ENCODE measurements at places on chromosomes 5 and 9.

DNA sequence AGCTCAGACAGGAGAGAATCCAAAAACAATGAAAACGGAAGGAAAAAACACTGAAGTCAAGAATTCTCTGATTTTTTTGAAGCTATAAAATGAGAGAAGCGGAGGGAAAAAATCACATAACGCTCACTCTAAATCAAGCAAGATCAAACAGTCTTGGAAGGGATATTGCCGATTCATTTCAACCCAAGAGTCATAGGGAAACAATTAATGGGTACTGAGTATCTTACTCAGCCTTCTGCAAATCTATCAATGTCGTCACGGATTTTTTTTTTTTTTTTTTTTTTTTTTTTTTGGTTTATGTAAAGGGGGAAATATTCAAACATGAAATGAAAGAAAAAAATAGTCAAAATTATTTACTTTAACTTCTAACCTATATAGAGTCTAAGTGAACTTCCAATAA, 9.5 kb downstream of the MEF2C start:
- DNase-seq: no peak

DNA sequence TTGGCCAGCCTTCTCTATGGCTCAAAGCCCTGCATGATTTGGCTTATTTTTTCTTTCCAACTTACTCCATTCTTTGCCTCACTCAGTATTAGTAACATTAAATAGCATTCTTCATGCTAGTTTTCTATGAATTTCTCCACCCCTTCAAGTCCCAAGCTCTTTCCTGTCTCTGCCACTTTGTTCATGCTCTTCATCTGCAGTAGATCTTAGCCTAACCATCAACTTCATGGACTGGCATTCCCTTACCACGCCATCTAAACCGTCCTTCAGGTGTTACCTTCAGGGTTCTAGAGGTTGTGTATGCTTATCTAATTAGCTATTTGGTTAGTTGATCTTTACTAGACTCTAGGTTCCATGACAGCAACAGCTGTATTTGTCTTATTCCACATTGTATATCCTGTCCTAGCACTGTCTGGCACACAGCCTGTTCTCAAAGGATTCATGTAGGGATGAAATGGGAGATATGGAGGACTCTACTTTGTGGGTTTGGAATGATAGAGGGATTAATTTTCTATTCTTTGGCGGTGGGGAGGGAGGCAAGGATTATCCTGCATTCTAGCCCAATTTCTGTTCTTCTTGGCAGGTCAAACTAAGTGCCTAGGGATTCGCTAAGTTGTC, 26.4 kb downstream of the TMEM167A start:
- DNase-seq: no peak

DNA sequence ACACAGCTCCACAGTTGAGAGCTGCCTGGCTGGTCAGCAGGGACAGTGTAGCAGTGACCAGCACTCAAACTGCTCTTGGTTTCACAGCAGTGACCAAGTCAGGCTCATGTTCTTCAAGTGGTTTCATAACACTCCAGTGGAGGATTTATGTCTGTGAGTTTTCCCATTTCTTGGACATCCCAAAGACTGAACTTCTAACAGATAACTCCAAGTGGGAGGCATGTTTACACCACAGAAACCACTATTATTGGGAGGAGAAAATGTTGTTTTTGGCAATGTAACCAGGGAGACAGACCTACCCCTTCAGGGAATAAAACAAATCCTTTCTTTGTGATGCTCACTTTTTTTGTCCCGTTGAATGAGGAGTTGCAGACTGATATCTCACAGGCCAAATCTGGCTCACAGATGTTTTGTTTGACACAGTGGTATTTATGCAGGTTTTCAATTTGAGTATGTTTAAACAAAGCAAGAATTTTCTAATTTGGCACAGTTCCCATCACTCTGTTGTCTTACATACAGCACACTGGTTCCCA, 141.5 kb downstream of the RMI1 start:
- peak; percentile 53 for DNase-seq

DNA sequence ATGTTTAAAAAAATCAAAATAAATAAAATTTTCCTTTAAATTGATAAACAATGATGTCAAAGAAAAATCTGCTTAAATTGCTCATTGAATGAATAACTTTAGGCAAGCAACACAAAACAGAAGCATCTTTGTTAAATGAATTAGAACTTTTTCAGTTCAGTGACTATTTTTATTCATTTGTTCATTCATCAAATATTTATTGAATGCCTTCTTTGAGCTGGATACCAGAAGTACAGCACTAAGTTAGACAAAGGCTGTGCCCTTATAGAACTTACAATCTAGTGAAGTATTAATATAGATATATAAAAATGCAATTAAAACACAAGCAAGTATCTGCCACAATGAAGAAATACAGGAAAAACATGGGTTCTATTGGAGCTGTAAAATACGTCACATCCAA, 10.8 kb downstream of the FNIP1 start:
- no peak for DNase-seq

DNA sequence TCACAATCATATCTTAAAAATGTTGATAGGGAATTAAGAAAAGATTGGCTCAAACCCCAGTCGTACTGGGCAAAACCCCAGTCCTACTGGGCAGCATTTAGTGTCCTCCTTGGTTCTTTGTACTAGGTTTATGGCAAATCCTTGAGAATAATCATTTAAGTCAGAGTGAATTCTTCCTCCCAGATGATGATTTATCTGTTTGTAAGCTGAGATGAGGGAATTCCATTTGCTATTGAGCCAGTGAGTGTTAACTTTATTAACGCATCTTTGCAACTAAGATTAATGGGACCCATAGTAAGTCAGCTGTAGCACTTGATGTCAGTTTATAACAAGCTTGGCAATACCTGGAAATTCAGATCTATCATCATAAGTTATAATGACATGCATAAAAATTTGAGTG, 821.8 kb upstream of the DMAC1 start:
- no peak for DNase-seq

GRCh38 chr9:37949576-37949975, 45.6 kb upstream of the SLC25A51 start:
- DNase-seq: no peak

DNA sequence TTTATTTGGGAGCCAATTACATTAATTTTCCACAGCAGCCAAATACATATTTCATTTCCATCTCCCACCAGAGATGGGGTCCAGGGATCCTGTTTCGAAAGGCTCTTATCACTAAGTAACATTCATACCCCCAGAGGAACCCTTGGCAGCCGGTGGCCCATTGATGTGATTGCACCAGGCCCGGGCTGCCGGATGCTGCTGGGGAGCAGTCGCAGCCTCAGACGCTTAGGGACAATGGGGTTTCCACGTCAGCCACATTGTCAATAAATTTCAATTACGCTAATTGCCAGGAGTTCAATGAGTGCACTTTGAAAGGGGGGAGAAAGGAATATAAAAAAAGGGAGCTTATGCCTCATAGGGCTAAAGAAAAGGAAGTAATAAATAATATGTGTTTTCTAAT, 478.8 kb upstream of the ADAMTS16 start:
- DNase-seq: peak; percentile 28

DNA sequence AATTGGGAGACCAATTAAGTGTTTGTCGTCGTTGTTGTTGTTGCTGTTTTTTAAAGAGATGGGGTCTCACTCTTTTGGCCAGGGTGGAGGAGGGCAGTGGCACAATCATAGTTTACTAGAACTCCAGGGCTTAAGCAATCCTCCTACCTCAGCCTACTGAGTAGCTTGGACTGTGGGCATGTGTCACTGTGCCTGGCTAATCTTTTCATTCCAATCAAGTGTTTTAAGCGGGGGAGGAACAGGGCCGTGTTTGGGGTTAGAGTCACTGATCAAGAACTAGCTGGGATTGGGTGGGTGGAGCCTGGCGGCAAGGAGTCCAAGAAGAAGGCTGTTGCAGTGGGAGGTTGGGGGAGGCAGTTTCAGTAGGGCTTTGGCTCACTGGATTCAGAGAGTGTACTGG, 13.8 kb downstream of the SNX30 start:
- DNase-seq: no peak

- no peak for DNase-seq
Measured at GRCh38 chr9:135387976-135388375, 91.6 kb upstream of the PPP1R26 start.

GRCh38 chr9:105502276-105502675, 54.4 kb downstream of the FSD1L start:
- DNase-seq: no peak

DNA sequence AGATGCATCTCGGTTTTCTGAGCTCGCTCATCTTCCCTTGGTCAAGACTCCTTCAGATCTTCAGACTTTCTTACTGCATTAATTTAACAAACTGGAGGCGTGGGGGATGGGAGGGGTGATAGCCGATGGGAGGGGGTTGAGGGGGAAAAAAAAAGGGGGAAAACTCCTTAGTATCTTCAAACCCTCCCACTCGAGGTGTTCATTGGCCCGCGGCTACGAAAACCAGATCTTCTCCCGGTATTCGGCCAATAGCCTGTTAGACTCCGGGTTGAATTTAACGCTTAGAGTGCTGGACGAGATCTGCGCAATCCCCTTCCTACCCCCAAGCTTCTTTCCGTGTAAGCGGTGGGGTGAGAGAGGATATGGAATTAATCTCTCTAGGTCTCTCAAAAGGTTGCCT, 689 bp upstream of the GLRA1 start:
- DNase-seq: no peak

- DNase-seq: no peak
Measured at GRCh38 chr5:143161885-143162540, 241.5 kb downstream of the NR3C1 start.

DNA sequence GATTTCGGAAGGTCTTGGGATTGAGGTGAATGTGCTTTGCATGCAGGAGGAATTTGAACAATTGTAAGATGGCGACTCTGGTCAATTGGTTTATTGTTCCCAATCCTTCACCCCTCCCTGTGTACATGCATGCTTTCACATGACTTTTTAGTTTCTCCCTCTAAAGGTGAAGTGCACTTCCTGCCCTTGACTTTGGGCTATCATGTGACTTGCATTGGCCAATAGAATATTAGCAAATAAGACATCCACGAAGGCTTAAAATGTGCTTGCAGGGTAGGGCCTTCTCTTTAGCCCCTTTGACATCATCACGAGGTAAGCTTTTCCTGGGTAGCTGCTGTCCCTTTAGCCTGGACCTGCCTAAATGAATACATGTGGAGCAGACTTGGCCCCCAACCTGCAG, 8.1 kb upstream of the ZBTB43 start:
- no peak for DNase-seq

GRCh38 chr5:171524466-171524865, 105.0 kb downstream of the FGF18 start:
- no peak for DNase-seq

- DNase-seq: no peak
Measured at GRCh38 chr9:128115187-128116103, 12.1 kb downstream of the PTGES2 start.

GRCh38 chr9:7756088-7756487, 43.5 kb downstream of the DMAC1 start:
- DNase-seq: no peak
